ENCODE measurements at places on chromosomes 4 and X. TPM values are rescaled to one million over a fixed set of nuclear protein-coding genes. Genes with fewer than 3 reads are reported as not detected.

TBC1D25 gene
- 32.5 TPM for total RNA-seq

MAGEB16 gene
- total RNA-seq: not detected

CHIC1 gene
- total RNA-seq: 8.2 TPM

CCNI gene
- total RNA-seq: 359 TPM

Data from CD4-positive, CD25-positive, alpha-beta regulatory T cell (primary cell).